ENCODE measurements at places on chromosomes 1 and 21.

- DNase-seq: no peak
These were observed 56.9 kb downstream of the EIF2B3 start for GRCh38 chr1:44929531-44929930.

DNA sequence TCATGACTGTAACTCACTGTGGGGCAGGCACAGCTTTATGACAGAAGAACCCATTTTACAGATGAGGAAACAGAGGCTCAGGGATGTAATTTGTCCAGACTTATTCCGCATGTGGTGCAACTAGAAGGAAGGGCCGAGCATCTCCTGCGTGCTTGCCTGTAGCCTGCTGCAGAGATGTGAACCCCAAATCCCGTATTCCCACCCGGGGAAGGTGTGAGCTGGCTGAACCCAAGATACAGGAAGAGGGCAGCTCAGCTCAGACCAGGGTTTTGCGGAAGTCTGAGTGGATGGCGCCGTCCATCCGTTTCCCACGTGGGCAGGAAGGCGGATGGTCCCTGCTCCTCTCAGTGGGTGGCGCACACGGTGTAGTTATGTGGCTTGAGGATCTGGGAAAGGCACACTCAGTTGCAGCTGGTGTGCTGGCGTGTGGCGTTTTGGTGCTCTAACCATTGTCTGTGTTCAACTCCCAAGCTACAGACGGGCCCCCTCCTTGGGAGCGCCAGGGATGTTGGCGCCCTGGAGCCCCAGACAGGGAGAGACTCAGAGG lies 1.2 kb downstream of the CROCC start:
- DNase-seq: no peak

DNA sequence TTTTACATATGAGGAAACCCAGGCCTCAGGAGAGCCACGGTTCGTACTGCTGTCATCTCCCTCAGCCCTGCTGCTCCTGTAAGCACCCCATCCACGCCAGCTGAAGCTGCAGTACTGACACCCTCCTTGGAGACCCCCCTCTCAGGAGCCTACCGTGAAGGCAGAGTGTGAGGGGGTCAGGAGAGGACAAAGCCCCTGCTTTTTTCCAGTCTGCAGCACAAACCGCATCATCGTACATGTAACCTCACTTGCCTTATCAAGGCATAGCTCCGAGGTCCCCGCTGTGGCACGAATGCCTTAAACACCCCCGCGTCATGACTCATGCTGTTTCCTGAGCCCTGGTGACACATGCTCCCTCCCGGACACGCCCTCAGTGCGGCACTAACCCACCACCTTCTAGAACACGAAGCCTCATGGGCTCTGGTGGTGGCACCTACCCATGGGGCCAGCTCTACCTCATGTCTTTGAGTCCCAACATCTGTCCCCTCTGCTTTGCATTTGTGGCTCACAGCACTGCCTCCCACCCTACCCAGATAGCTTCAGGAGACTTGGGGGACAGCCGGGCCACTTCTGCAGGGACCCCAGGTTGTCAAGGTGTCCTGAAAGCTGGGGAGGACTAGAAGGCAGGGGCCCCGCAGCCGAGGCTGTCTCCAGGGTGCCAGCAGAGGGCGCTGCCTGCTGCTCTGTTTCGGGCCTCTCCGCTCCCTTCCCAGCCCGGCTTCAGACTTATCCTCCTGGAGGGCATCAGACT lies 4.9 kb downstream of the SH3BGRL3 start:
- DNase-seq: peak; percentile 47

GRCh38 chr1:7954683-7955082 lies 6.8 kb upstream of the PARK7 start:
- DNase-seq: no peak

GRCh38 chr1:36585569-36586548 lies 103.1 kb upstream of the CSF3R start:
- DNase-seq: no peak

DNA sequence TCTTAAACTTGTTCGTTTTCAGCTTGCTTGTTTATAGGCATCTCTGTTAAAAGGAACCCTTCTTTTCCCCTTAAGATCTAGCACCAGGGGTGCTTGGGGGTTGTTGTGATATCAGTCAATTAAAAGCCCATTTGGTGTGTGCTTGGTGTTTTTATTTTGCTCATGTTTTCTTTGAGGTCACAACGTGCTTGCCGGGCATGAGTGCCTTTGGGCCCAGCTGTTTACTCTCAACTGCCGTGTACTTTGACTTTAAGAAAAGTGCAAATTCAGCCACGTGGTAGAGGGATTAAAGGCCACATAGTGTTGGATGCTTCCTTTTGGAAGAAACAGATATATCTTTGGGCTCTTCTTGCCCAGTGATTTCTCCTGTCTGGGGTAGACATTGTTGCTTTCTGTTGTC lies 10.5 kb downstream of the ARID1A start:
- DNase-seq: no peak

- DNase-seq: no peak
These were observed 4.9 kb upstream of the BEST4 start for GRCh38 chr1:44792736-44793502.

- no peak for DNase-seq
These were observed 192.4 kb upstream of the RNPC3 start for GRCh38 chr1:103333141-103333540.

DNA sequence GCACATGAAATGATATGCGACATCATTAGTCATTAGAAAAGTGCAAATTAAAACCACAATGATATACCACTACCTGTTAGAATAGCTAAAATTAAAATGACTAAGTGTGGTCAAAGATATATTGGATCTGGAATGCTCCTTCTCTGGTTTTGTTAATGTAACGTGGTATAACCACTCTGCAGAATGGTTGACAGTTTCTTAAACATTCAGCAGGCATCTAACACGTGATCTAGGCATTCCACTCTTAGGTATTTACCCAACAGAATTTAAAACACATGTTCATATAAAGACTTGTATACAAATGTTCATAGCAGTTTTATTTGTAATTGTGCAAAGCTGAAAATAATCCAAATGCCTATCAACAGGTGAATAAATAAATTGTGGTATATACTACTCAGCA lies 165.0 kb upstream of the PLXNA2 start:
- no peak for DNase-seq

DNA sequence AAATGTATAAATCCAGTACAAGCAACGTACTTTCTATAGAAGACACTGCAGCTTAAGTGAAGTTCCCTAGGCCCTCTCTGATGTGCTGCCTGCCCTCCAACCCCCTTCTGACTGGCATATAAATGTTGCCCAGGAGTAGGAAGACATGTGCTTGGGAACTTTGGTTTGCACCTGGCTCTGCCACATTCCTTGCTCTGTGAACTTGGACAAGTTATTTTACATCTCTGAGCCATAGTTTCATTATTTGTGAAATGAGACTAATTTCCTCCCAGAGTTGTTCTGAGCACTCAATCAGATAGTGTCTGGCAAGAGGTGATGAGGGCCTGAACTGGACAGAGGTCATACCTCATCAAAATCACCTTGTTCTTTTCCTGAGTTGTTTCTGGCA lies 3.5 kb upstream of the PHC2 start:
- no peak for DNase-seq

- no peak for DNase-seq
These were observed 216 bp downstream of the PRKCZ start for GRCh38 chr1:2050461-2050792.

DNA sequence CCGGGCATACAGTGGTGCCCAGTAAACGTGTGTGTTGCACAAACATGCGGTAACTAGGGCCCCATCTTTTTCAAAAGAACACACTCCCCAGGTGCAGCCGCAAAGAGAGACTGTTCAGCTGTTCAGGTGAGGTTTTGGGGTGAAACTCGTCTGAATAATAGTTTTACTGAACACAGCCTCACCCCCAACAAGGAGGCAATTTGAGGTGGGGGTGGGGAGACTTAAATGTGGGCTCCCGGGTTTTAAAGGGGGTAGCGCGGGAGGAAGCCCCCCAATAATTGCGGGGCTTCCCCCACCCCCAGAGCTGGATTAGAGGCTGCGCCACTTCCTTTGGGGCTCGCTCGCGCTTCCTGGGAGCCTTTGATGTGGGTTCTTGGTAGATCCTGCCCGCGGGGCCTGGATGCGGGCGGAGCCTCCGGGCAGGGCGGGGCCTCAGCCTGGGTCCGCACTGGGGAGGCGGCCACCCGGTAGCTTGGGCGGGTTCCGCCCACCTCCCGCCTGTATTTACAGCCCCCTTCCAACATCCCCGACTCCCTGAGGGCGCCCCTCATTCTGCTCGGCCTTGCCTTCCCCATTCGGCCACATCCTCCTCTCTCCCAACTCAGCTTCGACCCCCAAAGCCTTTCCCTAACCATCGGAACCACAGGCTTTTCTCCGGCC lies 6.4 kb upstream of the EPHA2 start:
- no peak for DNase-seq

GRCh38 chr1:172322219-172323061 lies 98.0 kb upstream of the C1orf105 start:
- no peak for DNase-seq

GRCh38 chr1:208272311-208272710 lies 28.1 kb upstream of the PLXNA2 start:
- DNase-seq: no peak

DNA sequence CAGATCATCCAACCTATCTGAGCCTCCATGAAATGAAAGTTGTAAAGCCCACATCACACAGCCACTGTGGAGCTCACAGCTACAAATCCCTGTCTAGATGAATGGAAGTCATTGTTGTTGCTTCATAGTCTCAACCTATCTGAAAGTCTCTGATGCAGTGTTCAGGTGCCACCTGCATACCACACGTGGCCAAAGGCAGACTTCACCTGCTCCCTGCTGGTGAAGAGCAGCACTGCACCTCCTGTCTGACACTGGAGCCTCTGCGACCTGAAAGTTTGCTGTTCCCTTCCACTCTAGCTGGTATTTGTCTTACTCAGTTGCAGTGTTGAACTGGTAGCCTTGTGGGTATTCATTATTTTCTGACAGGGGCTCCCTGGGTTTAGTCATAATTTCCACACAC lies 18.4 kb downstream of the LORICRIN start:
- no peak for DNase-seq

GRCh38 chr1:208174731-208175507 lies 69.3 kb downstream of the PLXNA2 start:
- DNase-seq: no peak

DNA sequence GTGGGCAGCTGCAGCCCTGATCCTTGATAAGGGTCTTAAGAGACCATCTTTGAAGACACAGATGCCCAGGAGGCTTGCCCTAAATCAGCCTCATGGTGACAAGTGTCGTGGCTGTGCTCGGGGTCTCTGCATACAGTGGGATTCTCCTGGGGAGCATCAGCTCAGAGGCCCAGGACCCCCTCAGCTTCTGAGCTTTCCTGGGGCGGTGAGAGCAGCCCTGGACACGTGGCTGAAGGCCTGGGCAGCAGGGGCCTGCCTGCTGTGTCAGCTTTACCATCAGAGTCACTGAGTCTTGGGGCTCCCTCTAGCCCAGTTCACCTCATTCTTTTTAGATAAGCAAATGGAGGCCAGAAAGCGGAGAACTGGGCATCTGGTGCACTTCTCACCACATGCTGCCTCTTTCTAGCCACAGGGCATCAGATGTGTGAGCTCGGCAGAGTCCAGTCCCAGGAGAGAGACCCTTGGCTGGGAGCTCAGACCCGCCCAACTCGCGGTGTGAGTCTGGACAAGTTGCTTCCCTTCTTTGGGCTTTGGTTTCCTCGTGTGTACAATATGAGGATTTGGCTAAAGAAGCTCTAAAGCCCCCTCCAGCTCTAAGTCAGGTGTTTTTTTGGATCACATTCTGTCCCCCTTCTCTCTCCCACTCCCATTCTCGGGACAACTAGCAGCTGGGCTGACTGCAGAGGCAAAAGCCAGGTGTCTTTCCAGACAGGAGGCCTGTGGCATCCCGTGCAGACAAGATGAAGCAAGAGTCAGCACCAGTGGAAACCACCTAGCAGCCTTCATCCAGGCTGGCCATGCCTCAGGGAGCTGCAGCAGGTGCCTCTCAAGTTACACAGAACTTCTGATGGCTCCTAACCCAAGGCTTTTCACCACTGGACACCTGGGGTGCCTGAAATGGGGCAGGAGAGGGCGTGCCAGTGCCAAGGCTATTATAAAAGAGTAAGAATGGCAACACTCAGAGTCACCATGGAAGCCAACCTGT lies 119.1 kb downstream of the KCNN3 start:
- DNase-seq: no peak

DNA sequence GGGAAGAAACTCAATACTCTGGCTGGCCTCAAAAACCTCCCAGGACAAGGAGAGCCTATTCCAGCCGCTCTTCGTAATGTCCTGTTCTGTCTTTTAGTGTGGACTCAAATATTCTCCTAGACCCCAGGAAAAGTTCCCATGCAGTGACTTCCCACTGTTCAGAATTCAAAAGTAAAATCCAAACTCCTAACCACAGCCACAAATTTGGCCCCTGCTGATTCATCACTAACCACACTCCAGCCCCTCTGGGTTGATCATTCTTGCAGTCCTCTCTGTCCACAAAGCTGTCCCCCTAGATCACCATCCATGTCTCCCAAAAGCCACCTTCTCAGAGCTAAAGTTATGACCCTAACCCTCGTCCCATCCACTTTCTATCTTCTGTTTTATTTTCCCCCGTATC lies 5.1 kb downstream of the CTNNBIP1 start:
- DNase-seq: no peak

GRCh38 chr1:66331658-66332547 lies 202.1 kb upstream of the SGIP1 start:
- DNase-seq: no peak

DNA sequence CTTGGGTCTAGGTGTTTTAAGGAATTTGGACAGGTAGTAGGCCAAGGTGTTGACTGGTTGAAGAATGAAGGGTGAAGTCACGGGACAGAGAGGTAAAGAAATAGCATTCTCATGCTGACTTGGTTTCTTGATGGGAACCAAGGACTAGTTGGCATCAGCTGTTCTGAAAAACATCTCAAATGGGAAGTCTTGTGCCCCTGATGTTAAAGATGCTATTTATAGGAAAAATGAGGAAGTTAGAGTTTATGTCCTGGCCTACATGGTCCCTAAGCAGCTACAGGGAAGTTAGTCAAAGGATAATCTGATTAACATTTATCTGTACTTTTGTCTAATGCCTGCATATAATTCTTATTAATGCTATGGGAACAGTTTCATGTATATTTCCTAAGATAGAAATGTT lies 262.4 kb downstream of the HHIPL2 start:
- DNase-seq: no peak

- no peak for DNase-seq
These were observed 152.8 kb downstream of the PPP1R12B start for GRCh38 chr1:202501281-202501680.
